ENCODE measurements at places on chromosomes 7 and 10.

DNA sequence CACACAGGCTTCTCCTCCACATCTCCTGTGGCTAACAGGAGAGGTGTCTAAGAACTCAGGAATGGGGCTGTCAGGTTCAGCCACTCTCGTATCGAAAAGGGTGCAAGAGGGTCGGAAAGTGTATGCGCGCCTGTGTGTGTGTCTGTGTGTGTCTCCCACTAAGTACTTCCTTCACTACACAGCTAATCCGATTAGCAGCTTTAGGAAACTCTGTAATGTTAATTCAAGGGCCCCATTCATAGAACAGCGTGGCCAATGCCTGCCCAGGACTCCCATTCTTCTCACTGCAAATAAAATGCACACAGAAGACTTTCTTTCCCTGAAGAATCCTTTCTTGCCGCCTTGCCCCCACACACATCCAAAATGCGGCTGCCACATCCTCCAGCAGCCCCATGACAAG, 39.9 kb downstream of the TLL2 start:
- no peak for DNase-seq

DNA sequence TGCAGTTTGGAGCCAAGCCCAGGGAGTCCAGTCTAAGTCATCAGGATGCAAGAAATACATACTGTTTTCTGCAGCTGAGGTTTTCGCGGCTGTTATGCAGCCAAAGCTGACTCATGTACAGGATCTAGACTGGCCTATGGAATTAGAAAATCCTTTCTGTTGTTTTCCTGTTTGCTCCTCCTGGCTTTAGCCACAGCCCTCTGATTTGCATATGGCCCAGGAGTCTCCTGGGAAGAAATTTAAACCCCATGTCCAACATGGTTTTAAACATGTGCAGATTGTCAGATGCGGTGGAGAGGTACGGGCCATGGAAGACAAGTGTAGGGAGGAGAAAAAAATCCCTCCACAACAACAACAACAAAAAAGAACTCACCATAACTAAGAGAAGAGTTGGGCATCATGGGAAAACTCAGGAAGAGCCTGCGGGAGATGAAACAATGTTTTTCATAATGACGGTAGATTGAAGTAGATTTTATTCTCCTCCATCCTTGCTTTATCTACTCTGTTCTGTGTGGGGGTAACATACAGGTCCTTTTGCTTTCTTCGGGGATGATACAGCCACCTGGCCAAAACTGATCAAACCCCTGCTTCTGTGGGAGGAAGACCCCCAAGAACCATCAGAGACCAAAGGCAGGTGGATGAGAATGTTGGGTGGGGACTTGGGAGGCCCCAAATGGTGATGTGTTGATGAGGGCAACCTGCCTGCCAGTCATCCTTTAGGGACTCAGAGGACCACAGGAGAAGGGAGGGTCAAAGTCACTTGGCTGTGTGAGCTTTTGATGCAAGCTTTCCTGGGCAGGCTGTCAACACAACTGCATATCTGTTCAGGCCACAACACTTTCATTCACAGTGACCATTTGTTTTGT, 29.8 kb upstream of the GNA12 start:
- peak; percentile 35 for DNase-seq

GRCh38 chr10:121928528-121928884, 675 bp upstream of the ATE1 start:
- peak; percentile 49 for DNase-seq

- no peak for DNase-seq
Measured at GRCh38 chr7:130490311-130490791, 1.5 kb upstream of the MEST start.

GRCh38 chr7:156578978-156579430, 61.6 kb upstream of the RNF32 start:
- no peak for DNase-seq

DNA sequence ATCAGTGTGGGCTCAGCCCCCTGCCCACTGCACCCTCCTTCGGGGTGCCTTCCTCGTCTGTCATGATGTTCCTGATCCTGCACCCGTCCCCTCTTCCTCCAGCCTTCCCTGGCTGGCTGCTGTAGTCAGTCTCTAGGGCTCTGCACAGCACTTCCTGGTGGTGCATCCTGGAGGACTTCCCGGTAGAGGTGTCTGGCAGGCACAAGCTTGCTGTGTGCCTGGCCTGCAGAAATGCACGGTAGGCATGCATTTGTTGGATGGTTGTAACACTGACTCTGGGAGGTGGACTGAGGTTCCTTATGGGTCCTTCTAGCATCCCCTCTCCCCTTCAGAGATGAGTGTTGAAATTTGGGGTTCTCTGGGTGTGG, 92.8 kb downstream of the BMS1 start:
- DNase-seq, result no peak

GRCh38 chr7:155198196-155198892, 99.3 kb upstream of the INSIG1 start:
- DNase-seq, result peak; percentile 54

- DNase-seq, result no peak
Measured at GRCh38 chr7:4634166-4634565, 47.9 kb upstream of the FOXK1 start.

GRCh38 chr7:74235518-74236268, 18.5 kb downstream of the RFC2 start:
- DNase-seq, result no peak

GRCh38 chr10:45599021-45599603, 73.5 kb downstream of the ZFAND4 start:
- DNase-seq, result no peak

DNA sequence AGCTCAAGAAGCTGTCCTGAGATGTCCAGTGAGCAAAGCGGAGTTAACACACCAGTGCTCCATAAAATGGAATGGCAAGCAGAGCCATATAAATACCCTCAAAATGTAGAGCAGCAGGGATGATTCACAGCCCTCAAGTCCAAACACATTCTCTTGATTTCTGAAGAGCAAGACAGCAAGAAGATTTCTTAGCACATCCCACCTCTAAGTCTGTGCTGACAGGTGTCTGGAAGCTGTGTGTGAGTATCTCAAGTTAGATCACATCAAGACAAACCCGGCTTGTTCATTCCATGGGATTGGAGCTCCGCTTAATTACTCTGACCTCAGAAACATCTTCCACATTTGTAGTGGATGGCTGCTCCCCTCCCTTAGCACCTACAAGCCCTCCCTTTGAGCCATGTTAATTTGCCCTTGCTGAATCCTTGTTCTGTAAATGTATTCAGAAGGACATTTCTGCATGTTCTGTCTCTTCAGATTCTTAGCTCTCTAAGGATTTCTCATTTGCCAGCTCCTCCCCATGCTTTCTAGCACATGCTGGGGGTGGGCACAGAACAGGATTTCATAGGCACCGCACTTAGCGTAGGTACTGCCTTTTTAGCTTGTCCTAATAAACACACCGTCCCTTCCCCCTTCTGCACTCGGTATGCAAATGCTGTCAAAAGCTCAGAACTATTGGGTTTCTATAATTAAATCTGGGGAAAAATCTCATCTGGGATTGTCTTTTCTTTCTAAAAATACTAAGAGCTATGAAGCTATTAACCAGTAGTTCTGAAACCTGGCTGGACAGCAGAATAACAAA, 112.7 kb downstream of the CPXM2 start:
- no peak for DNase-seq

- DNase-seq, result no peak
Measured at GRCh38 chr7:145031162-145031561, 195.3 kb upstream of the TPK1 start.

GRCh38 chr10:79562135-79562756, 2.0 kb upstream of the SFTPA2 start:
- peak; percentile 69 for DNase-seq

- DNase-seq, result no peak
Measured at GRCh38 chr10:92242380-92242779, 48.5 kb downstream of the CPEB3 start.

GRCh38 chr10:78457804-78458482, 424.3 kb downstream of the RPS24 start:
- no peak for DNase-seq

DNA sequence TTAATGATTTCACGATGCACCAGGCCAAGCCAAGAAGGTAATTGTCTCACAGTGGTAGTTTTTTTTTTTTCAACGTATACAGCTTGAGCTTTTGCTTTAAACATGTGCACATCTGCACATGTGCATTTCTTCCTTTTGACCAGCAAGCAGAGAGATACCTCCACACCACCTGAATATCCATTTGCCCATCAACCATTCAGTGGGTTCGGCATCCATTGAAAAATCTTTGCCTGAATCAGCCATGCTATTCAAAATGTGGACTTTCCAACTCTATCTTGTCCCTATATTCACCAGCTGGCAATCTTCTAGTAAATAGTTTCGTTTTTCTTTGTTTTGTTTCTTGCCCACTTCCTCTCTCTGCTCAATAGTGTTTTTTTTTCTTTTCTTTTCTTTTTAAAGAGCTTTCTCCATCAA, 7.7 kb upstream of the TRA2A start:
- DNase-seq, result peak; percentile 24

Measured in suppressor macrophage (primary cell).